ENCODE measurements at places on chromosomes 1 and 21.

DNA sequence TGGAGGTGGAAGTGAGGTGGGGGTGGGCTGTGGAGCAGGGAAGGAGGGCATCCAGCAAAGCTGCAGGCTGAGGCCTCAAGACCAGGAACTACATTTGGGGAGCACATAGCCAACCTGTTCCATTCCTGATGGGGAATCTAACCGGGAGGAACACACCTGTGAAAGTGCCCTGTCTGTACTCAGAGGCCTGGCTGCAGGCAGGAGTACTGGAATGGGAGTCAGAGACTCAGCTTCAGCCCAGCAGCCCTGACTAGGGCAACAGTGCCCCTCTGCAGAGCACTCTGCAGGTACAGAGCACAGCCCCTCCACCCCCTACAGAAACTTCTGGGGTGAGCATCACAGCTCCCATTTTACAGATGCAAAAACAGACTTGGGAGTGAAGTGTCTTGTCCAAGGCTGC, 126.4 kb downstream of the DMRTB1 start:
- DNase-seq, result no peak

DNA sequence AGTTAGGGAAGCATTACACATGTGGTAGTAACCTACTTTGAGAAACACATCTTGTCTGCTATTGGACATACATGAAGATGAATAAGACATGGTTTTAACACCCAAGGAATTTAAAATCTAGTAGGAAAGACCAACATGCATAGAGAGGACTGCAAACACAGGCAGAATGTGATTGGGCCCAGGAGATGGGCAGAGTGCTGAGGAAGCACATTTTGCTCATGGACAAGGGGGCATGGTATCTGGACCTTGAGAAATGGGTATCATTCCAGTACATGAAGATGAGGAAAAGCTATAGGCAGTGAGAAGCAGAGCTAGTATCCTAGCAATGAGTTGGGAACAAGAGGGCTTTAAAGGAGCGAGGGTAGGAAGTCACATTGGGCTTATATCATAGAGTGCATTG, 142.7 kb downstream of the SPATA46 start:
- no peak for DNase-seq

DNA sequence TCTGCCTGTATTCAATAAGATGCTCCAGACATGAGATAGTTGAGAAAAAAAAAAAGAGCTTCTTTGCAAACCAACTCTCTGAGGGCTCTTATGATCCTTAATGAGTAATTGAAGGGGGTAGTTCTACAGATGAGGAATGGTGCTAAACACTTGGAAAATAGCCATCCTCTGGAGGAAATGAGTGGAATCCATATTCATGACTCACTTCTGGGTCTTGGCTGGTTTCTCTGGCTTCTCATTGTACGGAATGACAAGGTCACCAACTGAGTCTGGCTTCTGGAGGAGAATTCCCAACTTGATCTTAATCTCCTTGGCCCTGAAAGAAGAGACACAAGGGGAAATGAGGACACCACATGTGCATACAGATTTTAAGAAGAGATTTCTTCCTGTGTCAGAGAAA, 34.7 kb downstream of the RGS5 start:
- no peak for DNase-seq

DNA sequence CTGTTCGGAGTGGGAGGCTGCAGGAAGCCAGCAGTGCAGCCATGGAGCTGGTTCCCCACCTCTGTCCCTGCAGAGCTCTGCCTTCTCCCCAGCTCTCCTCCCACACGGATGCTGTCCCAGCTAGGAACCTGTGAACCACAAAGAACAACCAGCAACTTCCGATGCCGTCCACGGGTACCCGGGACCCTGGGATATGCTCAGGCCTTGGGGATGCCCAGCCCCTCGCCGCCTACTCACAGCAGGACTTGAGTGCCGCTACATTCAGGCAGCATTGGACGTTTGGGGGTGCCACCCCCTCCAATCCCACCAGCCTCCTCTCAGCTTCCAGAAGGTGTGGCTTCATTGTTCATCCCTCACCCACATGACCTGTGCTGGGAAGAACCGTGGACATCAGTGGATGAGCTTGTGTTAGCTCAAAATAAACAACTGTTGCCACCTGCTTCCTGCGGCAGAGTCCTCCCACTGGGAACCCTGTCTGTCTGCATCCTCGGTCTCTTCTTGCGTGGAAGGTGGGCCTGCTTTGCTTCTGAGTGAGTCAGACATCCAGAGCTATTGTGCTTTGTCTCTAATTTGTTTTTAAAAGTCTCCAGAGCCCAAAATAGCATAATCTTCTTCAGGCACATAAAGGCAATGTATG, 20.1 kb upstream of the AJAP1 start:
- DNase-seq, result no peak

DNA sequence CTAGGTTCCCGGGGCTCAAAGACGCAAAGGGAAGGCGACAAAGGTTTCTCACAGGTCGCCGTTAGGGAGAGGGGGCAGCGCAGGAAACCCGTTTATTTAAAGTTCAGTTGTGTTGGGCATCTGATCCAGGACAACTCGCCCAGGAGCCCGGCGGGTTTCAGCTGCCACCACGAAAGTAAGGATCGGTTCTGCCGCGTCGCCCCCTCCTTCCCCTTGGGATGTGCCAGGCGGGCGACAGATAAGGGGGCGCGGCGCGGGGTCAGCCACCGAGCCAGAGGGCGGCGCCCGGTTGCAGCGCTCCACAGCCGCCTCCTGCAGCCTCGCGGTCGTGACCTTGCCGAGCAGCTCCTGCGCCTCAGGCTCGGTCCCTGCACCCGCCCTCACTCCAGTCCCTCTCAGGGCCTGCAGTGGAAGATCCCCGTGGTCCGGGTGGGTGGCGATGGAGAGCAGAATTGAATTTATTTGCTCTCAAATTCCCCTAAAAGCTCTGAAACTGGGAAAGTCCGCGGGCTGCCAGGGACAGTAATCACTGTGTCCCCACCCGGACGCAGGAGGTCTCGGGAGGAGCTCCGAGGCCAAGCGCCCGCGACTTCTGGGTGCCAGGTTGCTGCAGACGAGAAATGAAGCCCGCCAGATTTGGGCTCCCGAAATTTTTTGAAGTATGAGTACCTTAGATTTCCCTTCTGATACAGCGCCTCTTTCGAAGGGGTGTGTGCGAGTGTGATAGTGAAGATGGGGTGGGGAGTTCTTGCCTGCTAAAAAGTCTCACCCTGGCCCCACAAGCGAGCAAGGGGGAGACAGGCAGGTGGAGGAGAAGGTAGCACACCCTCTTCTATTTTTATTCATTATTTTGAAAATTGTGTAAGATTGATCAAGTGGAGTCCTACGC, 28.4 kb upstream of the NFIA start:
- DNase-seq, result no peak

DNA sequence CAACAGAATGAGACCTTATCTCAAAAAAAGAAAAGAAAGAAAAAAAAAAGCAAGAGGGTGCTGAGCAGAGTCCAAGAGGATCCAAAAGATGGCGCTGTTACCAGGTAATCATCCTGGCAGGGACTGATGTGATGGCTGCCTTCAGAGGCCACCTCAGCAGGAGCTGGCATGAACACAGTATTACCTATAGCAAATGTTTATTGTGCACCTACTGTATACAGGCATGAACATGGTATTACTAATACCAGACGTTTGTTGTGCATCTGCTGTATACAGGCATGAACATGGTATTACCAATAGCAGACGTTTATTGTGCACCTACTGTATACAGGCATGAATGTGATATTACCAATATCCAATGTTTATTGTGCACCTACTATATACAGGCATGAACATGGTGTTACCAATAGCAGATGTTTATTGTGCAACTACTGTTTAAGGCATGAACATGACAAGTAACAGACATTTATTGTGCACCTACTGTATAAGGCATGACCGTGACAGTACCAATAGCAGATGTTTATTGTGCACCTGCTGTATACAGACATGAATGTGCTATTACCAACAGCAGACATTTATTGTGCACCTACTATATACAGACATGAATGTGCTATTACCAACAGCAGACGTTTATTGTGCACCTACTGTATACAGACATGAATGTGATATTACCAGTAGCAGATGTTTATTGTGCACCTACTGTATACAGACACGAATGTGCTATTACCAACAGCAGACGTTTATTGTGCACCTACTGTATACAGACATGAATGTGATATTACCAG, 115.1 kb upstream of the TMEM51 start:
- DNase-seq, result no peak

DNA sequence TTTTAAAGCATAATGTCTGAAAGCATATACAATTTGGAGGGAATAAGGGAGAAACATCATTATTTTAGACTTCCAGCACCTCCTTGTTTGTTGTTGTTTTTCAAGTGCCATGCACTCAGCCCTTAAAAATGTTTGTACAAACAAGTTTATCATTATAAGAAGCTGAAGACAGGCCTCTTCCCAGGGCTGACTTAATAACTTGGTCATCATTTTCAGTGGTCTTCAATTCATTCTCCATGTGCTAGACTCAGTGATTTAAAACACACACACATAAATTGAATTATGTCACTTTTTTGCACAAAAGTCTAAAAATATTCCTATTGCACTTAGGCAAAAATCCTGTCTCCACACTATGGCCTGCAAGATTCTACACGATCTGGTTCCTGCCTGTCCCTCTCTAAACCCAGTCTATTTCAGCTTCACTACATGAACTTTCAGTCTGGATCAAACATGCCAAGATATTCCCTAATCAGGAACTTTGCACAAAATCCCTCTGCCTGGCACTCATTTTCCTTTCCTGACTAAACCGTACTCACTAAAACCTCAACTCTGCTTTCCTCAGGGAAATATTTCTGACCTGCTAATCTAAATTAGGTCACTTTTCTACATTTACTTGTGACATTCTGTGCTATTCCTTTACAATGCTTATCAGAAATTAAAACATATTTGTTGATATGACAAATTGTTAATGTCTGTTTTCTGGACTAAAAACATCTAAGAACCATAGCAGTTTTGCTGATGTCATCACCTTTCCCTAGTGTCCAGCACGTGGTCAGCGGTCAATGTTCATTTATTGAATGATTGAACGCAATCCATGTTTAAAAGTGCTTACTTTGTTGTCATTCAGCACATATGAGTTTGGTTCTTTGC, 14.8 kb upstream of the GBP5 start:
- DNase-seq, result no peak

- no peak for DNase-seq
Observed at GRCh38 chr1:30527511-30528140, 195.8 kb downstream of the MATN1 start.

- DNase-seq, result no peak
Observed at GRCh38 chr1:40183055-40183710, 22.0 kb downstream of the RLF start.

- no peak for DNase-seq
Observed at GRCh38 chr21:37119421-37120218, 46.6 kb downstream of the TTC3 start.

DNA sequence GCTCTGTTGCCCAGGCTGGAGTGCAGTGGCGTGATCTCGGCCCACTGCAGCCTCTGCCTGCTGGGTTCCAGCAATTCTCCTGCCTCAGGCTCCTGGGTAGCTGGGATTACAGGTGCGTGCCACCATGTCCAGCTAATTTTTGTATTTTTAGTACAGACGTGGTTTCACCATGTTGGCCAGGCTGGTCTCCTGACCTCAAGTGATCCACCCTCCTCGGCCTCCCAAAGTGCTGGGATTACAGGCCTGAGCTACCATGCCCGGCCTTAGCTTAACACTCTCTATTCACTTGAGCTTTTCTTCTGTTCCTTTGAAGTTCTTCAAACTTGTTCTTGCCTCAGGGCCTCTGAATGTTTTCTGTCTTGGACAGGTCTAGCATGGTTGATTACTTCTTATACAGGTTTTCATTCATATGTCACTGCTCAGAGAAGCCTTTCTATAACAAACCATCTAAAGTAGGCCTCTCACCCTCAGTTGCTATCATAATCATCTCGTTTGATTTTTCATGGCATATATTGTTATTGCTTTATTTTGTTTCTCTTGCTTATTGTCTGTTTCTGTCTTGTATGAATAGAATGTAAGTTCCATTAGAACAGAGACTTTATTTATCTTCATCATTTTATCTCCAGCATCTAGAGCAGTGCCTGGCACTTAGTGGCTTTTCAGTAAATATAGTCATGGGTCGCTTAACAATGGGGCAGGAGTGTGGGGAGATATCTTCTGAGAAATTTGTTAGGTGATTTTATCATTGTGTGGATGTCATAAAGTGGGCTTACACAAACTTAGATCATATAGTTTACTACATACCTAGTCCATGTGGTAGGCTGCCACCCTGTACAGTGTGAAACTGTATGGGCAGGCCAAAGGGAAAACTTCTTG, 12.1 kb downstream of the OSBPL9 start:
- no peak for DNase-seq

GRCh38 chr1:217109928-217110327, 386.7 kb upstream of the ESRRG start:
- DNase-seq, result no peak

- DNase-seq, result no peak
Observed at GRCh38 chr1:68287241-68287640, 54.9 kb upstream of the WLS start.

- no peak for DNase-seq
Observed at GRCh38 chr1:155198547-155198906, 9.2 kb downstream of the THBS3 start.
